ENCODE measurements at places on chromosomes 12 and 14.

DNA sequence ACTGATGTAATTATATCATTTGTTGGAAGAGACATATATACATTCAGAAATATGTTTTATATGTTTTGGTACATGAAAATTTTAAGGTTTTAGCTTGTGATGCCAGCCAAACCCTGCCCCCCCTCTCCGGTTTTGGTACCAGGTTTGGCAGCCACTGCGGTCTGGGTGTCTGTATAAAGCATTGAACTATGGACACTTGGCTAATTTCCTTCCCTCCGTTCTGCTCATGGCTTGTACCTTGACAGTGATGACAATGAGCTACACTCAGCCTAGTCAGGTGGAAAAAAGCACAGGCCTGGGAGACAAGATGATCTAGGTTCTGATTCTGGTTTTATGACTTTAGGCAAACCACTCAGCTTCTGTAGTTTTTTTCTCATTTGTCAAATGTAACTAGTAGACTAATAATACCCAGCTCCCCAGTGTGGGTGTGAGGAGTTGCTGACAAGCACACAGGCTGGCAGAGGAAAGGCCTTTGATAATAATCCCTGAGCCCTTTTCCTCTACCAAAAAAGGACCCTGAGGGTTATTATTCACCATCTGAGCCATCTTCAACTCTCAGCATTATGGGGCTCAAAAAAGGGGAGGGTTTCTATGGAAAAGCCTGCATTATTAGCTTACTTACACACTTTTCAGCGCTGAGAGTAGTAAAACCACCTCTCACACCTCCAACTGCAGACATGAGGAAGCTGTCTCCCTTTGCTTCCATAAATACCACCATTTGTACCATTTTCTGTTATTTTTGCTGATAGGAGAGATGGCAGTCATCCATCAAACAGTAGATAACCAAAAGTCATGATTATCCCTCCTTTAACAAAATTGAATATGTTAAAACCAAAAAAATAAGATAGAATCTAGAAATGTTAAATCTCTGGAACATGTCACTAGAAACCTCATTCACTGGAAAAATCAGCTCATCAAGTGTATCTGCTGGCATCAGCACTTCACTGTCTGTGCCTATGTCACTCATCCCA lies 76.3 kb upstream of the PSMC1 start:
- no peak for DNase-seq

- DNase-seq: no peak
Observed at GRCh38 chr14:103476065-103476464, 46.6 kb downstream of the CKB start.

DNA sequence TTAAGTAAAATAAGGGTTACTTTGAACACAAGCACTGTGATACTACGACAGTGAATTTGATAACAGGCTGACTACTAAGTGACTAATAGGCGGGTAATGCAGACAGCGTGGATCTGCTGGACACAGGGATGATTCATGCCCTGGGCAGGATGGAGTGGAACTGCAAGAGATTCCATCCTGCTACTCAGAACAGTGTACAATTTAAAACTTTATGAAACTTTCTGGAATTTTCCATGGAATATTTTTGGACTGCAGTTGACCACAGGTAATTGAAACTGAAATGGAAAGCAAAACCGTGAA lies 46.0 kb downstream of the YEATS4 start:
- DNase-seq: no peak

DNA sequence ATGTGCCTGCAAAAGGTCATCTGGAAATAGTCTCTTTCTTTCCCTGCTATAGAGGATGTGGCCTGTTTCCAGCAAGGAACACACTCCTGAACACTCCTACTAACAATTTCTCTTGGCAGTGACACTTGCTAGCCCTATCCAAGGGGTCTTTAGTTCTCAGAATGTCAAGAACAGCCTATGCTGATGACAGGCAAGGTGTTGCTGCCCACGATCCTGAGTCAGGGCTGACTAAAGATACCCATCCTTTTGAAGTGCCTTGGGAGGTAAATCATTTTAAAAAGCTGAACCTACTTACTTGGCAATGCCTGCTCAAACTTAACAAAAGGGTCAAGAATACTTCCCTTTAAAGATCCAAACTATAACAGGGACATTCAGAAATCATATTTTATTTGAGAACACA lies 1146.4 kb downstream of the VRK1 start:
- DNase-seq: no peak

- DNase-seq: no peak
Observed at GRCh38 chr12:118355843-118356242, 16.9 kb downstream of the TAOK3 start.

- peak; percentile 65 for DNase-seq
Observed at GRCh38 chr12:15789220-15790171, at the start of gene EPS8. EPS8 (minus strand) TSS chr12:15789388; CDS start chr12:15682951, 106,437 bp downstream.

GRCh38 chr12:42103155-42103554 lies 41.5 kb downstream of the GXYLT1 start:
- DNase-seq: no peak

GRCh38 chr12:130429656-130430505 lies 92.2 kb downstream of the PIWIL1 start:
- DNase-seq: no peak

DNA sequence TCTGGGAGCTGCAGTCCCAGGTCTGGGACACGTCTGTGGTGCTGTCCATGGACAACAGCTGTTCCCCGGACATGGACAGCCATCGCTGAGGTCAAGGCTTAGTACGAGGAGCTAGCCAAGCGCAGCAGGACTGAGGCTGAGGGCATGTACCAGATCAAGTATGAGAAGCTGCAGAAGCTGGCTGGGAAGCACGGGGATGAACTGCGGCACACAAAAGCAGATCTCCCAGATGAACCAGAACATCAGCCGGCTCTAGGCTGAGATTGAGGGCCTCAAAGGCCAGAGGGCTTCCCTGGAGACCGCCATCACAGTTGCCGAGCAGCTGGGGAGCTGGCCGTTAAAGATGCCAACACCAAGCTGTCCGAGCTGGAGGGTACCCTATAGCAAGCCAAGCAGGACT lies 375.3 kb downstream of the SEC23A start:
- no peak for DNase-seq

DNA sequence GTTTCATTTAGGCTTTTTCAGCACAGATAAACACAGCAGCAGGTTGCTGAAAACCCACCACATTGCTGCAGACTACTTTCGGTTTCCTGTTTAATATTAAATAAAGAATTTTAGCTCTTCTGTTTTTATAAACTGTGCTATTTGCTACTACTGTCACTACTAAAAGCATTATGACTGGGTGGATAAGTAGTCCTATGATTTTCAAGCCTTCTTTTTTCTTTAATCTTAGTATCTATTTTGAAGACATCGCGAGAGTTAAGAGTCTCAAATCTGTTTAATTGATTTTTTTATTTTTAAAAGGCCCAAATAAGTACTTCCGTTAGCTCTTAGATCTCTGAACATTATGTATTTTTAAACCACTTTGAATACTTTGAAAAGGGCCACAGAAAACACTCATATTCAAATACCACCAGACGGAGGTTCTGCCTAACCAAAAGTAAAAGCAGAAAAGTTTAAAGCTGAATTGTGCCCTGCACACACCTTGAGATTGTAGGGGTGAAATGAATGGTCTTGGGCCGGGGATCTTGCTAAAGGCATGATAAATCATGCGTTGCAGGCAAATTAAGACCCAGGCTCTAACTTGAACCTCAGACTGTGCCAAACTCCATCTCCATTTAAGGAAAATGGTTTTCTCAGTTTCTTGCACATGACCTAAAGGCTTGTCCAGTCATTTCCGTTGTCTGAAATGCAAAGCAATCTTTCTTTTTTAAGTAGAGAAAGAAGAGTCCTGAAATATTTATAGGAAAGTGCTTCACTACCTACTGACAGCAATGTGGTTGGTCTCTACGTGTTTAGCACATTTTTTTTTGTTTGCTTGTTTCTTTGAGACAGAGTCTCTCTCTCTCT lies 13.6 kb upstream of the FOXN3 start:
- DNase-seq: no peak

GRCh38 chr12:121839106-121839992 lies 19.3 kb downstream of the HPD start:
- peak; percentile 99 for DNase-seq

- no peak for DNase-seq
Observed at GRCh38 chr14:72906879-72907278, 13.0 kb upstream of the DPF3 start.

DNA sequence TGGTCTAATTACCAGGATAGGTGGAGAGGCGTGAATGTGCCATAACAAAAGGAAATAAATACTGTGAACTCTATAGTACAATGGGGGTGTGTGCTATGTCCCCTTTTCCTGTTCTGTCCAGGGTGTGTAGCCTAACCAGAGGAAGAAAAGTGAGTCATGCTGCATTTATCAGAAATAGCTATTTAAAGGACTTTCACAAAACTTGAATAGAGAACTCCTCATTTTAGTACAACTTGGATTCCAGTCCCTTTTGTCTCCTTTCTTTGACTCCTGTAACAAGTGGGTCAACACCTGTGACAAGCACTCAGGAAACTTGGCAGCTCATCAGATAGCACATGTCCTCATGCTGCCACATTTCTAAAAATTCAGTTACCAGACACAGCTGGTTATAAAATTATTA lies 123.4 kb downstream of the CCDC91 start:
- DNase-seq: no peak

DNA sequence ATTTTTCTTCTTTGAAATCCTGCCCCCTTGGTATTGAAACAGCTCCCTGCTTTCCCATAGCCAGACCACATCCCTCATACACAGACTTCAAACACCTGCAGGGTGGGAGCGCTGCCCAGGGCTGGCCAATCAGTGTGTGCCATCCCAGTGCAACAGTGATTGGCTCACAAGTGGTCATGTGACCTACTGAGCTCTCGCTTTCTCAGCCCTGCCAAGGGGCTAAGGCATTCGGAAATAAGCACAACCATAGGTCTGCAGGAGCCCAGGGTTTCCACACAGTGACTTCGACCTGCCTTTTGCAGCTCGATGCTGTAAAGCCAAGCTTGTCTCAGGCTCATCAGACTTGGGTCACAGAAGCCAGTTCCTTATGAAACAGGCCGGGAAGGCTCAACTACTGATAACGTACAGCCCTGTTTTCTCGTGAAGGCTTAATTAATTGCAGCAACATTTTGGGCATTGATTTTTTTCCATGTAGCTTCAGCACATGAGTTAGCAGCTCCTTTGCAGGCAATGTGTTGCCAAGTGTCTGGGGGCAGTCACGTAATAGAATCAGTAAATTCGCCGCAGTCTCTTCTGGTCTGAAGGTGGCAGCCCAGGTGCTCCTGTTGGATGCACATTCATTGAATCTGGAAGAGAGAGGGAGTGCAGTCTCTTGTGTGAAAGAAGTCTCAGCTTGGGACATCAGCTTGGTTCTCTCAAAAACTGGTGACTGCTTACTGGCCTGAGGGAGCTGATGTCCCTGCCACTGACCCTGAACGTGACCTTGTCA lies 1091.8 kb downstream of the AACS start:
- DNase-seq: no peak

- DNase-seq: no peak
Observed at GRCh38 chr14:68282479-68283377, 463.1 kb downstream of the RAD51B start.

DNA sequence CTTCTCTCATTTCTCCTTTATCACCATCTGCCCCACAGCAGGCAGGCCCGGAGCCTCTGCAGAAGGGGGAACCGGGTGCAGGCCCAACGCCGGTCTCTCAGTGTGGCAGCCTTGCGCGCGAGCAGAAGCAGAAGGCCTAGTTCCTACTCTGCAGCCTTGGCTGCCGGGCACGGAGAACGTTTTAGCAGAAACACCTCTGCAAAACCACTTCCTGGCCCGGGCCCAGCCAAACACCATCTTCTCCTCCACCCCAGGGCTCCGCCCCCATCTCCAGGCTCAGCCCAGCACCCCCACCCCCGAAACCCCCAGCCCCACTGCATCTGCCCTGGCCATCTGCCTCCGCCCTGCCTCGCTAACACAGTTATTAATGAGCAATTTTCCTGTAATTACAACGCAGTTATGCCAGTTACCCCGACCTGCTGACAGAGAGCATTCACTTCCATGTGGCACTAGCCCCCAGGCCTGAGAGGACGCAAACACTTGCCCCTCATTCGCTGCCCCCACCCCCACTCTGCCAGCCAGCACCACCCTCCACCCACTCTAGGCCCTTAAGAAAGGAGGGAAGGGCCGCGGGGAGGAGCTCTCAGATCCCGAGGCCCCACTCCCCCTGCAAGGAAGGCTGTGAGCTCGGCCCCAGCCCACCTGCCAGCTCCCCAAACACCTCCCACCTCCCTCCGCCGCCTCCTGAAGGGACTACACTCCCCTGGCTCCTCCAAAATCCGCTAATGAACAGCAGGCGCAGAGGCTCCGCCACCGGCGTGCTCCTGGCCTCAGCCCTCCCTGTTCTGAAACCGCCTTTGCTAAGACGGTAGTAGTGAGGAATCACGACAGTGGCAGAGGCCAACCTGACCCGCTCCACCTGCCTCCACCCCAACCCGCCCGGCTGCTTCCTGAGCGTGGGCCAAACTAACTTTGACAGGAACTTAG lies 44.7 kb upstream of the FBRSL1 start:
- DNase-seq: peak; percentile 50

DNA sequence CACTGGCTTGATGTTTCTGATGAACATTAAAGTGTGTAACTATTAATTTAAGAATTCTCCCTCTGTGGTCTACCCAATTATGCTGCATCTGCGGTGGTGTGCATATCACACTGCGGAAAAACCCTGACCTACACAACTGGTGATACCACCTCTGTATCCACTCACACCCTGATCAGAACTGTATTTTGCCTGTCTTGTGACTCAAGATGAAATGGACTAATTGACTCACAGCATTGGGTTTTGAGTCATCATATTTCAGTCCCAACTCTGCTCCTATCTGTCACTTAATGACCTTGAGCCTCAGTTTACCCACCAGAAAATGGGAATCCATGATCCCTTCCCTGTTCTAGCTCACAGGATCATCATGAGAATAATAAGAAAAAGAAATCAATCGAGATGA lies 65.6 kb downstream of the NUAK1 start:
- DNase-seq: no peak

DNA sequence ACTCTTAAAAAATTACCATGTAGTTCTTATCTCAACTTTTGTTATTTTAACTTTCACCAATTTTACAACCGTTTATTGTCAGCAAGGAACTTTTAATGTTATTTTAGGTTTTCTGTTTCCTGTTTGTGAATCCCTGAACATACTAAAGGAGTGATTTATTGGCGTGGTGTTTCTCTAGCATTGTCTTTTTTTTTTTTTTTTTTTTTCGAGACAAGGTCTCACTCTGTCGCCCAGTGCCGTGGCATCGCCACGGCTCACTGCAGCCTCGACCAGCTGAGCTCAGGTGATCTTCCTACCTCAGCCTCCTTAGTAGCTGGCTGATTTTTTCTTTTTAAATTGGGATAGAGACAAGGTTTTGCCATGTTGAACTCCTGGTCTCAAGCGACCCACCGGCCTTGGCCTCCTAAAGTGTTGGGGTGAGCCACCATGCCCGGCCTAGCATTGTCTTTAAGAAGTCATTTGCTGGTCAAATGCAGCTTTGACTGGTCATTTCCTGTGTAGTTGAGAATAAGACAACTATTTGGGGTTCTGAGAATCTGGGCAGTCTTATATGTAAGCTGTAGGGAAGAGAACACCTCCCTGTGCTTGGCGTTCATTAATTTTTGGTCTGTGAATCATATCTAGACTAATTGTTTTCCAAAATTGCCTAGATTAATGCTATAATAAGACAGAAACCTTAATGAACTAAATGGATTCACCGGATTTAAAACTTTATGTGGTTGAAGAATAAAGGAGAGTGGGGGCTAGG lies 2.1 kb downstream of the WASHC4 start:
- no peak for DNase-seq

GRCh38 chr12:26648584-26648983 lies 184.4 kb downstream of the ITPR2 start:
- no peak for DNase-seq

Data from stimulated activated CD8-positive, alpha-beta memory T cell treated with anti-CD3 and anti-CD28 coated beads, Interleukin-7, amount 100 ng/mL, for 24 hours (primary cell).